ENCODE measurements at places on chromosomes 16 and 17.

GRCh38 chr16:87680272-87680644, 78.0 kb downstream of the JPH3 start:
- no peak for DNase-seq

DNA sequence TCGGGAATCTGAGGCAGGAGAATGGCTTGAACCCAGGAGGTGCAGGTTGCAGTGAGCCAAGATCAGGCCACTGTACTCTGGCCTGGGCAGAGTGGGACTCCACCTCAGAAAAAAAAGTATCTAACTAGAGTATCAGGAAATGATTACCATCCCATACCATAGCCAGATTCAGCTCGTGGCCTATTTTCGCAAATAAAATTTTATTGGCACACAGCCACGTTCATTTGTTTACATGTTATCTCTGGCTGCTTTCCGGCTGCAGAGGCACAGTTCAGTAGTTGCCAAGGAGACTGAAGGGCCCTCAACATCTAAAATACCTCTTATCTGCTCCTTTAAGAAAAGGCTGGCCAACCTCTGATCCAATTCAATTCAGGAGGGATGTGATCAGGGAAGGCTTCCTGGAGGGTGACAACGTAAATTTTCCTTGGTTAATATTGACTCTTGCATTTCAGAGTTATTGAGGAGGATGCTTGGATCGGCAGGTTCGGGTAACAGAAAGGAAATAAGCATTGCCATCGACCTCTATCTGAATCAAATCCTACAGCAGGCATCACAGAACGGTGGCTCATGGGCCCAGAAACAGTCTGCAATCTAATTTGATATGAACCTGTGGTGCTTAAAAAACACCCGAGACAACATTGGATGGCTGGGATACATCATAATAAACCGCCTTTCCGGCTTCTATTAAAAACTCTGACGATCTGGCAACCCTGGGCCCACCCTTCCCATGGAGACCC, 73.8 kb downstream of the XYLT1 start:
- DNase-seq: no peak

- no peak for DNase-seq
Measured at GRCh38 chr17:63700528-63701455, 867 bp upstream of the LIMD2 start.

DNA sequence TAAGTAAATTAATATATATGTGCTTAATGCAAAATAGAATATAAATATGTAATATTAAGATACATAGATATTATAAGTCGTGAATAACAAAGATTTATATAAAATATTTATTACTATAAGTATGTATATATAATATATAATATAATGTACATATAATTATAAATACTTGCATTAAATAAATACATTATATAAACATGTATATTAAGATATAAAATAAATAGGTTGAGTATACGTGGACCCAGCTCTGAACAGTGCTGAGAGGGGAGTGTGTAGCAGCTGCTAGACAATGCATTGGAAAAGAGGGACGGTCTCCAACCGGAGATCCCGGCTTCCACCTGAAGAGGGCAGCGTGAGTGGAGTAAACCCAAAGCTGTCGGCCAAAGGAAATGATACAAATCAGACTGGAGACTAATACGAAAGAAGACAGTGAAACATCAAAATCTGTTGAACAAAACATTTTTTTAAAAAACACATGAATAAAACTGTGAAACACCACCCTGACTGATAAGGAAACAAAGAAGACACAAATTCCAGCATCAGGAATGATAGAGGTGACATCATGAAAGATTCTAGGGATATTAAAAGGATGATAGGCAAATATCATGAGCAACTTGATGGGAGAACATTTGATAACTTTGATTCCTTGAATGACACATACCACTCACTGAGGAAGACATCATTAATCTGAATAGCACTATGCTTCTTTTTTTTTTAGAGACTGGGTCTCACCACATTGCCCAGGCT, 125.4 kb upstream of the CHMP6 start:
- DNase-seq: peak; percentile 45

DNA sequence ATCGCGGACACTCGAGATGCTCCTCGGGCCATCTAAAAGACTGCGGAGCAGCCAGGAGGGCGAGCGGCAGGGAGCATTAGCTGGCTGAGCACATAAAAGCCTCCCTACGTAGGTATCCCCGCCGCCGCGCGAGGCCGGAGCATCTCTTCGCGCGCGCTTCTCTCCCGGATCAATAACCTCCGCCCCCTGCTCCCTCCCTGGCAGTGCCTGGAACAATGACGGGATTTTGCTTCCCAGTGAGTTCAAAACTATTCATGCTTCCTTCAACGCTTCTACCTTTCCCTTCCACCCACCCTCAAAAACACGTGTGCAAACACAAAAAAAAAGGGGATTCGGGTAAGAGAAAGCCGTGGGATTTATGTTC, 984 bp downstream of the CENPV start:
- DNase-seq: no peak
